ENCODE measurements at places on chromosomes 5 and 9.

DNA sequence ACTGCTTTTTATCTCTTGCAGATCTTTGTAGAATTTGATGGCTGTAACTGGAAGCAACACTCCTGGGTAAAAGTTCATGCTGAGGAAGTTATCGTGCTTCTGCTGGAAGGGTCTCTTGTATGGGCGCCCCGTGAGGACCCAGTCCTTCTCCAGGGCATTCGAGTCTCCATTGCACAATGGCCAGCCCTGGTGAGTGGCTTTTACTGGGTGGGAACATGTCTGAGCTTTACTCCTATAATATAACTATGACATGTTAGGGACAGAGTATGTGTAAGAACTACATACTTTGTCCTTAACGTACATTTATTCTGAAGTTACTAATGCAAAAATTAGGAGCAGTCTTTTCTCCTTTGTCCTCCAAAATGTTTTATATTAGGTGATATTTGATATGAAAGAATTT is 20.2 kb downstream of the KDM3B start:
- no peak for DNase-seq

DNA sequence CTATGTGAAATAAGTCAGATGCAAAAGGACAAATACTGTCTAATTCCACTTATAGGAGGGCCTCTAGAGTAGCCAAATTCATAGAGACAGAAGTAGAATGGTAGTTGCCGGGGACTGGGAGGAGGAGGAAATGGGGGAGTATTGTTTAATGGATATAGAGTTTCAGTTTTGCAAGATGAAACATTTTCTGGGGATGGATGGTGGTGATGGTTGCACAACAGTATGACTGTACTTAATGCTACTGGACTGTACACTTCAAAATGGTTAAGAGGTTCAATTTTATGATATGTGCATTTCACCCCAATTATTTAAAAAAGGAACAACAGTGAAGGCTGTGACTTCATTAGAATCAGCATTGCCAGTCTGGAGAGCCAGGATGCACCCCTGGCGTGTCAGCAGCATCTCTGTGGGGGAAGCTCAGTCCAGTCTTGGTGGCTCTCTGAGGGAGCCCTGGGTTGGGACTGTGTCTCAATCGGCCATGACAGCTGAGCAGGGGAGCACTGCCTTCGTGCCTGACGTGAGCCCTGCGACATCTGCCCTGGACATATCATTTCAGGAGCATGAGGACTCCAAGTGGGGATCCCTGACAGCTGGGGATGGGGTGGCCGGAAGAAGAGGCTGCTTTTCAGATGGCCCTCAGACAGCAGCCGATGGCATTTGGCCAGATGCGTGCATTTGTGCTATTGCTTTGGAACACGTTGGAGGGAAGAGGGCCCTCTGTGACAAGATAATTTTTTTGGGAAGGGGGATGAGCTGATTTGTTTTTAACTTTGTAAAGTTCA is 130.8 kb upstream of the STC2 start:
- no peak for DNase-seq

- DNase-seq, result no peak
Measured at GRCh38 chr9:12963537-12963936, 188.7 kb downstream of the LURAP1L start.

GRCh38 chr9:108860764-108861163 is 1.3 kb upstream of the ACTL7A start:
- no peak for DNase-seq

- DNase-seq, result no peak
Measured at GRCh38 chr9:101684665-101685064, 53.8 kb downstream of the GRIN3A start.

- DNase-seq, result no peak
Measured at GRCh38 chr9:116686693-116687073, 422 bp upstream of the TRIM32 start.

- DNase-seq, result no peak
Measured at GRCh38 chr5:38018016-38018415, 178.2 kb upstream of the GDNF start.

GRCh38 chr5:178661836-178662540 is 35.1 kb upstream of the CLK4 start:
- DNase-seq, result no peak

DNA sequence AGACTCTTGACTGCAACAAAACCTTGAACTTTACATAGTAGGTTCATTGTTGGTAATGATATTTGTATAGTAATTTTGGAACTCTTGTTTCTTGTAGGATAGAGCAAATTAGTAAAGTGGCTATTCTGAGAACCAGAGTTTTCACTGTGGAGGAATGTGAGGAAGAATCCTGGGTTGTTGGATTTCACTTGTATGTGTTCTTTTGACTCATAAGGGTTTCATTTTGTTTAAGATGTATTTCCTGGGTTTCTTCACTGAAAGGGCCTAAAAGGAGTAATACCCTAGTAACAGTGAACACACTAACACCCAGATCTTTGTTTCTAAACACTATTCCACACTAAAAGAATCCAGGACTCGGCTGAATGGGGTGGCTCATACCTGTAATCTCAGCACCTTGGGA is 20.1 kb downstream of the TTC1 start:
- DNase-seq, result no peak

- no peak for DNase-seq
Measured at GRCh38 chr5:62937661-62938558, 359.3 kb downstream of the LRRC70 start.

- no peak for DNase-seq
Measured at GRCh38 chr5:164763206-164763605, 1257.8 kb downstream of the MAT2B start.

DNA sequence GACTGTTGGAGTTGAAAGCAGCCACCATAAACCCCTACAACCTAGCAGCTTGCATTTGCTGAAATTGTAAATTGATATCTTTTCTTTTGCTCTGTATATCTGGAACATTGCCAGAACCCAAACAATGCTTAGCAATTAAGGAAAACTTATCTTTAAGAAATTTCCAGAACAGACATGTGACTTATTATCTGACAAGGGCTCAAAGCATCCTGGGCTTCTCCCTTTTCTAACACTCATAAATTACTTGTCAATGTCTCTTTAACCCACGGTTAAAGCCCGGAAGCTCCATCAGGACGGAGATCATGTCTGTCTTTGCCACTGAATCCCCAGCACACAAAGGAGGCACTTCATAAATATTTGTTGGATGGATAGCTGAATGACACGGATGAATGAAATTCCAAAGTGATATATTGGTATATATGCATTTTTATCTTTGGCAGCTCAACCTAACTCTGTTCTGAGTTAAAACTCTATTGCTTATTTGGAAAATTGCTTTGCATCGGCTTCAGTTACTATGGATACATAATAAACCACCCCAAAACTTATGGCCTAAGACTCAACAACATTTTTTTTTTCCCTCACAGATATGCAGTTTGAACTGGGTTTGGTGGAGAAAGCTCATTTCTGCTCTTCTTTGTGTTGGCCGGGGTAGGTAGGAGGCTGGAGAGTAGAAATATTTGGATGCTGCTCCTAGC is 103.1 kb upstream of the CLINT1 start:
- DNase-seq, result no peak

DNA sequence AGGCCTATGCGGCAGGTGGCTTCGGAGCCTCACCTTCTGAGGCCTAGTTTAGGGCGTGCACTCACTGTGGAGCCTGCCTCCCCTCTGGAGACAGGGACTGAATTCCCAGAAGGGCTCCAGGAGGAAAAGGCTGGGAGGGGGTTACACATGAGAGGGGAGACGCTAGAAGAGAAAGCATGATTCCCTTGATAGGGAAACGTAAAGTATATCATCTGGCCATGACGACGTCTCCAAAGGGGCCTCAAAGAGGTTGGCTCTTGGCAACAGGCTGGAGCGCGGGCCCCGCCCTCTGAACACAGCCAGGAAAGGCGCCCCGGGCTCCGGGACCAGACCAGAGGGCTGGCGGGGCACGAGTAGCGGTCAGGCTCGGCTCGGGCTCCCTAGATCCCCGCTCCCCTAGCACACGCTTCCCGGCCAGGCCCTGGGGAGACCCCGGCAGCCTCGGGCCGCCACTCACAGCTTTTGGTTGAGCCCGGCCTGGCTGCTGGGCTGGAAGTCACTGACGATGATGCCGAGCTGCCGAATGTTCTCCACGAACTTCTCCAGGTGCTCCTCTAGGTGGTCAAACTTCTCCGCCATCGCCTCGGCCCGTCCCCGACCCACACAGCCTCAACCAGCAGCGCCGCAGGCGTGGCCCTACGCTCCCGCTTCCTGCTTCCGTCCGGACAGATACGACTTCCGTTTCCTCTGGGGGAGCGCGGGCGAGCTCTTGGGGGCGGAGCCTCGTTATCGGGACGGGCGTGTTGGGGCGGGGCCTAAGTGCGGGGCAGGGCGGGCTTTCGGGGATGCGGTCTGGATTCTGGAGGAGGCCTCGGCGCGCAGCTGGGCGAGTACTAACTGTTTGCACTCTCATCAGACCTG is at the start of gene MED10:
MED10 (minus strand) TSS at position 643 of the 861 bp plus-strand sequence; CDS start at position 579, 64 bp downstream.
- peak; percentile 93 for DNase-seq

GRCh38 chr5:159548517-159548916 is 218.2 kb upstream of the IL12B start:
- DNase-seq, result no peak

DNA sequence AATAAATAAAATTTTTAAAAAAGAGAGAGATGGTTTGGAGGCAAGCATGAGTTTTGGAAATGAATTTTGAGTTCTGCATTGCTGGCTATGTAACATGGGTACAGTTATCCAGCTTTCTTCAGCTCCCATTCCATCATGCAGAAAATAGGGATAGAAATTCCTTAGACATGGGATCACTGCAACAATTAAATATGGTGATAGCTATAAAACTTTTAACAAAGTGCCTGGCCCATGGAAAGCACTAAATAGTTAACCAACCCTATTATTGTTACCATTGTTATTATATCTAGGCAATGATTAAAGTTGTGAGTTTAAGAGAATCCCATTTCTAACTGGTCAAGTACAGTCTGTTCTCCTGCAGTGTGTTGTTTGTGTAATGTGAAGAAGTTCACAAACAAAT is 115.4 kb upstream of the GAS1 start:
- DNase-seq, result no peak

GRCh38 chr5:38346593-38346992 is 88.2 kb downstream of the EGFLAM start:
- no peak for DNase-seq

- no peak for DNase-seq
Measured at GRCh38 chr5:79135790-79136553, 24.4 kb downstream of the BHMT start.

- no peak for DNase-seq
Measured at GRCh38 chr9:95382433-95382832, 64.9 kb upstream of the FANCC start.

DNA sequence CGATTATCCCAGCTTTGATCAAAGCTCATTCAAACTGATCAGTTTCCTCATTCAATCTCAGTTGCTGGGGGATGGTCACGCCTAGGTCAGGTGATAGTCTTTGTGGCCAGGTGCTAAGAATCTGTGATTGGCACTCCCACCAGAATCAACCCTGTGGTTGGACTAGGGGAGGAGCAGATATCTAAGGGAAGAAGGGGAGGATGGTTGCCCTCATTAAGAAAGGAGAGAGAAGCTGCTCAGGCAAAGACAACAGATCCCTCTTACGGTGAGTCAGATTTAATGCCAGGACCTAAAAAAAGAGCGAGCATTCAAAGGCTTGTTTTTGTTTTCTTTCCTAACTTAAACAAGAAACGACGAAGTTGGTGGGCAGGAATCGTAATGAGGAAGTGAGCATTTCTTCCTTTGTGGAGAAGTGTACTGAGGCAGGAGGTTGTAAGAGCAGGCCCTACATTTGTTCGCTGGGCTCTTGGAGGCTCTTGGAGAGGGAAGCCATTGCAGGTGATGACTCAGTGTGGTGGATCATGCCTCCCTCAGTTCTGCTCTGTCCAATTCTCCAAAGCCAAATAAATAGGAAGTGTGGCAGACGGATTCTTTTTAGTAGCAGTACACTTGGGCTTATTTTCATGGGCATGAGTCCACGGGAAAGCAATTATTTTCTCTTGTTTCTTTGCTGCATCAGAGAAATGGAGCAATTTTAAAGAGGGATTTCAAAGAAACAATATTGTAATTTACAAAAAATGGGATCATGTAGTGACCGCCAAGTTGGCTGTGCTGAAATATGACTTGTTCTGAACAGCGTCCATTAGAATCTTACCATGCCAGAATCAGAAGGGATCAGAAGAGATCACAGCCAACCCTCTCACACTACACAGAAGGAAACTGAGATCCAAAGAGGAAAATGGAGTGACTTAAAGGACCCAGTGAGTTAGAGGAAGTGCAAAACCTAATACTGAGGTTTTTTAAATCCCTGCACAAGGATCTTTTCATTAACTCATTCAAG is 18.7 kb upstream of the TGFBR1 start:
- DNase-seq, result no peak

- DNase-seq, result no peak
Measured at GRCh38 chr5:39580702-39581453, 156.1 kb upstream of the DAB2 start.

GRCh38 chr9:129682381-129682780 is 16.9 kb downstream of the PRRX2 start:
- no peak for DNase-seq

DNA sequence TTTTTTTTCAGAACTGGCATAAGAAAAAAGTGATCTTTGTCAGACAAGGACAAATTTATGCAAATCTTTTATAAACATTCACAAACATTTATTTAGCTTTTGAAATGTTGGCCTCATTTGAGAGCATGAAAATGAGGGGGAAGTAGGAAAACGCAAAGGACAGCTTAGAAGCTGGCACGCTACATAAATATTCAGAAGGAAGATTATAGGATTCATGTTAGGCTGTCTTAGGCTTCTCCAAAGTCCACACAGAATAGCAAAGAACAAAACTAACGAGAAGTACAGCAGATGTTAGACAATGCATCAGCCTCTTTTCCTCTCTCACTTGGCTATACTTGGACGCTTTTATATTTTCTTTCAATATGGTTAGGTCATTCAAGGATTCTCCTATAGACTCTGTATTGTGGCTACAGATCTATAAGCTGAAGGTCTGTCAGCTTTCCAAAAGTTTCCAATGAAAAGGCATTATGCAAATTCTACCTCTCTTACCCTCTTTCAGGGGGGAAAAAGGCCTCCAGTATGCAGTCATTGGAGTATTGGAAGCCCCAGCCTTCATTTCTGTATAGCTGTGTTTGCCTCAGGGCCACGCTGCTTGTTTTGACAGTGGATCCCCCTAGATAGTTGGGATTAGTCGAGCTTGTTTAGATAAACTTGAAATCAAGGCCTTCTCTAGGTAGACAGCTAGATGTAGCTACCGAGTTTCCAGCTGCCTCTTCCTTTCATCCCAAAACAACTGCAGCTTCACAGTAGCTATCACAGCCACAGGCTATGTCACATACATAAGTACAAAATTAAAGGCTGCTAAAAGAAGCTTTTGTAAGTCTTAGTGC is 153.0 kb downstream of the DENND1A start:
- no peak for DNase-seq

DNA sequence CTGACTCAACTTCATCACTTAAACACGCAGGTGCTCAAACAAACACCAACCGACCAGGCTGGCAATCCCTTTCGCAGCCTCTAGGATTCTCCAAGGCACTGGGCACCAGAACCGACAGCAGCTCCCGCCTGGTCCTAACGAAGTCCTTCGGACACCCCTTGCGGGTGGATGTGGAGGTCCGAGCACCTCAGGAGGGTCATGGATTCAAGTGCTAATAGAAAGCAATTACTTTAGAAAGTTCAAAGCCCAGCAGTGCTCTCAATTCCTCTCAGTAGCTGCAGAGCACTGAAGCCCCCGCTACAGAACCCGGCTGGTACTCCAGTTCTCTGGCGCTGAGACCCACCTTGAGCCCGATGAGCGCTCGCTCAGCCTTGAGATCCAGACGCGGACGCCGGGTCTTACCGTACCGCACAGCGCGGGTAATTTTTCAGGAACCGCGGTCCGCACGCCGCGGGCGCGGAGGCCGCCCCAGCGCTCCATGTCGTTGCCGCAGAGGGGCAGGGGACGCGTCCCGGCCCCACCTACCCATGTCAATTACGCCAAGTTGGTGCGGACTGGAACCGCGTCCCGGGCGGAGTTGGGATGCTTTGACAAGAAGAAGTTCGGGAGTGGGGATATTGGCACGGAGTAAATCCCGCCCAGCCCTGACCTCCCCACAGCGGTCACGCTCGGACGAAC is 638 bp downstream of the MARCHF3 start:
- DNase-seq, result no peak

All from stimulated activated CD8-positive, alpha-beta memory T cell treated with anti-CD3 and anti-CD28 coated beads, Interleukin-12 subunit alpha, Interleukin-12 subunit beta, amount 100 ng/mL, for 1 hour (primary cell).